Aorta (tissue), 5 donors: ENCODE measurements at places on chromosomes 5 and 9.

- no peak overlapping the region for H3K27ac ChIP-seq
- DNase-seq = no peak
- no peaks in the 10 kb centered on the region for H3K36me3 ChIP-seq
- H3K27me3 ChIP-seq = no peaks in the 10 kb centered on the region
- H3K4me3 ChIP-seq = no peak overlapping the region
- no peaks in the 10 kb centered on the region for H3K4me1 ChIP-seq
Measured at GRCh38 chr9:71975833-71976232, 64.4 kb downstream of the C9orf85 start.

DNA sequence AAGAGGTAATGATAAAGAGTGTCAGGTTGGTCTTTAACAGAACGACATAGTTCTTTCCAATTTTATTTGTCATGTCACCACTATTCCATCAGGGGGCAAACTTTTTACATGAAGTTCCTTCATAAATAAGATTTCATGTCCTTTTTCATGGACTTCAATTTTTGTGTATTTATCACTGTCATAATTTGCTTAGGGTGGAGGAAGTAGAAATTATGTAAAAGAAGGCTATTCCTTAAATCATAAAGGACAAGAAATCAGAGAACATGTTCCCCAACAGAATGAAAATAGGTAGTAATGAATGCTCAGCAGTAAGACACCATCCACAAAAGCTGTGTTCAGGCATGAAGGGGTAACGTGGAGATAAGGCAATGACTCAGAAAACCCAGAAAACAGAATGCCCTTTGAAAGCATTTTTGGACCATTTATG is 72.7 kb downstream of the ZFAND5 start:
- no peak overlapping the region for H3K4me3 ChIP-seq
- DNase-seq = no peak
- H3K4me1 ChIP-seq = no peaks in the 10 kb centered on the region

GRCh38 chr5:151483647-151484046 is 36.2 kb downstream of the SLC36A1 start:
- no peak overlapping the region for H3K4me3 ChIP-seq
- H3K27me3 ChIP-seq = no peaks in the 10 kb centered on the region
- H3K27ac ChIP-seq = no peak overlapping the region
- DNase-seq = no peak
- H3K4me1 ChIP-seq = no peaks in the 10 kb centered on the region

- H3K27ac ChIP-seq = peak overlapping the region; percentile 79
- H3K4me3 ChIP-seq = no peak overlapping the region
Measured at GRCh38 chr9:120917929-120918762, 8.4 kb downstream of the TRAF1 start.

DNA sequence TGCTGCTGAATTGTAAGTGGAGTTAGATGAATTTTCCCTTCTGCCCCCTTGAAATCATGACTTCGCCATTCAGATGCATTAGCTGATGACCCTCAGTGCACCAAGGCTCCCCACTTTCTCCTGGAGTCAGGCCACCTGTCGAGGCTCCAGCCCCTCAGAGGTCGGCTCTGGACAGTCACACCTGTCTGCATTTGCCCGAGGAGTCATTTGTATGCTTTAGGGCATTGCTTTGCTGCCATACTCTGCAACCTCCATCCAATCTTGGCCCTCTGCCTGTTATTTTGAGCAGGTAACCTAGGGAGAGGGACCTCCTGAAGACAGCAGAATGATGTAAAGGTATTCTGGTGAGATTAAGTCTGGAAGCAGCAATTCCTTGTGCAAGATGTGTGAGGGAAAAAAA is 144.8 kb downstream of the MACROH2A1 start:
- no peaks in the 10 kb centered on the region for H3K27me3 ChIP-seq
- no peak overlapping the region for H3K27ac ChIP-seq
- DNase-seq = no peak
- H3K4me1 ChIP-seq = no peaks in the 10 kb centered on the region

- H3K27me3 ChIP-seq = no peaks in the 10 kb centered on the region
- DNase-seq = no peak
- H3K27ac ChIP-seq = no peak overlapping the region
Measured at GRCh38 chr9:98518556-98518955, 190.2 kb downstream of the GABBR2 start.

GRCh38 chr9:1044643-1045042 is 5.5 kb upstream of the DMRT2 start:
- H3K27me3 ChIP-seq = peaks cover 1% of the 10 kb centered on the region
- H3K4me1 ChIP-seq = no peaks in the 10 kb centered on the region
- H3K4me3 ChIP-seq = no peak overlapping the region
- no peaks in the 10 kb centered on the region for H3K36me3 ChIP-seq

DNA sequence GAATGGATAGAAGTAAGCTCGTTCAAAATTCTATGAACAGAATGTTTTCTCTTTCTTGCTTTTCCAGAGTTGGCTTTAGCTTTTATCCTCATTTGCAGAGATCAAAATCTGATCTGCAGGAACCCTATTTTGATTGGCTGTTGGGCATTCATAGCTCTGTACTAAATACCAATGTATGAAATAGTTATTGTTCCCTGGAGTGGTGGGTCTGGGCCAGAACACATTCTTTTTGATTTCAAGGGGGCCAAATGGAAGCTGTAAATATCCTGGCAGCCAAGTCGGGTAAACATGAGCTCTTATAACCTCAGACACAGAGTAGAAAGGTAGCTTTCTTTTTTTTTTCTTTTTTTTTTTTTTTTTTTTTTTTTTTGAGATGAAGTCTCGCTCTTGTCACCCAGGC is 241.5 kb downstream of the PDZD2 start:
- H3K4me3 ChIP-seq = no peak overlapping the region
- H3K27ac ChIP-seq = no peak overlapping the region
- no peak for DNase-seq
- H3K4me1 ChIP-seq = no peaks in the 10 kb centered on the region
- no peaks in the 10 kb centered on the region for H3K36me3 ChIP-seq

DNA sequence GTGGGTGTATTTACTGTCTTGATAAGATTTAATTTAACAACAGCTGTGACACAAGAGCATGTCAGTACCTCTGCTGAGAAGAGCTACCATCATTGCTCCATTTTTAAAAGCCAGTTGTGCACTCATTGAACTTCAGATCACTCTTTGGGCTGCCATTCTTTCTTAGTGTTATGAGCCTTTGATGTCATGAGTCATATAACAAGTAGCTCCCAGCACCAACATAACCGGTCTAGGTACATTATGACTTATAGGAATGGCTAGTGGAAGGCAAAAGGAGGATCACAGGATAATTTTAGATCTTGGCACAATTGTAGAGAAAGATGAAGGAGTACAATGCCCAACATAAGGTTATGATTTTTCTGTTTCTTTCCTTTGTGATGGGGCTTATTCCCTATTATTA is 170.8 kb upstream of the FBN2 start:
- no peak overlapping the region for H3K27ac ChIP-seq
- H3K4me3 ChIP-seq = no peak overlapping the region
- no peaks in the 10 kb centered on the region for H3K36me3 ChIP-seq
- DNase-seq = no peak

GRCh38 chr9:93071464-93071863 is 13.0 kb downstream of the SUSD3 start:
- H3K27me3 ChIP-seq = no peaks in the 10 kb centered on the region
- no peaks in the 10 kb centered on the region for H3K36me3 ChIP-seq
- DNase-seq = no peak
- H3K4me3 ChIP-seq = no peak overlapping the region
- H3K4me1 ChIP-seq = no peaks in the 10 kb centered on the region
- H3K27ac ChIP-seq = no peak overlapping the region

DNA sequence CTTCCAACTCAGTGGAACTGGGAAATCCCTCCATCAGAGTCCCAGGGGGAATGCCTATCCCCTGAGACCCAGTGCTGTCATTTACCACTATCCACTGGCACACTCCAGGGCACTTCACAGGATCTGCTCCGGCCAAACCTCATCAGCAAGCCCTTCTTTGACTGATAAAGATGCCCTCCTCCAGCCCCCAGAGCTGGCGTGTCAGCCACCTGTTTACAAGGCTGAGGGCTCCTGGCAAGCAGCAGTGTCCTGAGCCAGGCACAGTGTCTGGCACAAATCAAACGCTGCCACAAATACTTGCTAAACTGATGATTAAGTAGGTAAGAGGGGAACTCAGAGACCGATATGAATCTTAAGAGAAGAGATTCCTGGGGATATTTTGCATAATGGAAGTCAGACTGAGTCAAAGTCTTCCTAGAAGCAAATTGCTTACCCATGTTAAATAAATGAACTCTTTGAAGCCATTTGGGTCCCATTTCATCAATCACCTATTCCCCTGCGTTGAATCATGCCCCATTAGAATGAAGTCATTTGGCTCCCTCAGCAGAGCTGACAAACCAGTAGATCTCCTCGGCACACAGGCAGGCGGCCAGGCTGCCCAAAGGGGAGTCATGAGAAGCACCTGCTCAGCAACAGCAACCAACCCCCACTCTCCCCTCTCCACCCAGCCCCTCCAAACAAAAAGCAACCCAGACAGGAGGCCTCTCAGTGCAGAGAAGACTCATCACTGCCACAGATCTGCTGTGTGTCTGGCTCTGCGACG is 97.4 kb downstream of the CDK5RAP2 start:
- H3K4me1 ChIP-seq = no peaks in the 10 kb centered on the region
- H3K27ac ChIP-seq = no peak overlapping the region

DNA sequence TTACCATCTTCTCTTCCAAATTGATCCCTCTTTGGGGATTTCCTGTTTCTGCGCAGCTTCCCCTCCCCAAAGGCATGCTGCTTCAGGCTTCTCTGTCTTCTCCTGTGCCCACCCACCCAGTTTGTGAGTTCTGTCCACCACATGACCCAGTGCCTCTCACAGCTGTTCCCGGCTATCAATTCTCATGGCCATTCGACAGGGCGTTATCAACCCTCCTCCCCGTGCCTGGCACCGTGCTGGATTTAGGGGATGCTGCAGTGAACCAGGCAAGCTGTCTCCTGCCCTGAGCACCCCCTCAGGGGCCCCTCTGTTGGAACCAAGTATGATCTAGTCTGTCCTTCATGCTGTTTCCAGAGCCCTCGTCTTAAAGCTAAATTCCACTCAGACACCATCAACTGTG is 38.7 kb downstream of the COL23A1 start:
- H3K27me3 ChIP-seq = no peaks in the 10 kb centered on the region
- no peaks in the 10 kb centered on the region for H3K4me1 ChIP-seq
- no peaks in the 10 kb centered on the region for H3K36me3 ChIP-seq
- no peak overlapping the region for H3K4me3 ChIP-seq
- DNase-seq = peak; percentile 25

DNA sequence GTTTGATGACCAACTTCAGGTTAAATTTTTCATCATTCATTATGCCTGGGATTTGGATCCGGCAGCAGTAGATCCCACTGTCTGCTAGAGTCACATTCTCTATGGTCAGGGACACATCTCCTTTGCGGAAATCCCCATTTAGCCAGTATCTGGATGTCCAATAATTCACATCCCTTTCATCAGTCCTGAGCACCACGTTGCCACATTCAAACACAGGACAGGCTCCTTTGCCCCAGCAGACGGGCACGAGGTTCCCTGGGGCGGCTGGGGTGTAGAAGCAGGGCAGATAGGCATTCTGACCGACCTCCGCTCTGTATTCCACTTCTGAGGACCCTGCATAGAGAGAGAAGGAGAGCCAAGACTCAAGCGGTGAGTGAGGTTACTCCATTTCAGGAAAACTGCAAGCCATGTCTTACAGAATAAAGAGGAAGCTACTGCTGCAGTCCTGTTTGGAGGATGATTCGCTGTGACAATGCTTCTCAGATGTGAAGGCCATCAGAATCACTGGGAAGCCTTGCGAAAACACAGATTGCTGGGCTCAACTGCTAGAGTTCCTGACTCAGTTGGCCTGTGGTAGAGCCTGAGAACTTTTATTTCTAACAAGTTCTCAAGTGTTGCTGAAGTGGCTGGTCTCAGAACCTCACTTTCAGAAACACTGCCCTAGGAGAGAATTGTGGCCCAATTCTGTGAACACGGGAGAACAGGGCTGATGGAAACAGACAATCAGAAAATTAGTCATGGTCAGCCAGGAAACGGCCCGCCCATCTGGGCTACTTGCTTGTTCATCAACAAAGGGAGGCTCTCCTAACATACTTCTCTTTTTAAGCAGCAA is 2.0 kb downstream of the HAVCR2 start:
- no peak overlapping the region for H3K4me3 ChIP-seq
- H3K36me3 ChIP-seq = no peaks in the 10 kb centered on the region
- H3K27me3 ChIP-seq = no peaks in the 10 kb centered on the region

- no peaks in the 10 kb centered on the region for H3K4me1 ChIP-seq
- H3K36me3 ChIP-seq = no peaks in the 10 kb centered on the region
- no peak for DNase-seq
- H3K27ac ChIP-seq = no peak overlapping the region
- H3K4me3 ChIP-seq = no peak overlapping the region
- H3K27me3 ChIP-seq = no peaks in the 10 kb centered on the region
Measured at GRCh38 chr5:56763711-56764466, 51.5 kb upstream of the MAP3K1 start.

DNA sequence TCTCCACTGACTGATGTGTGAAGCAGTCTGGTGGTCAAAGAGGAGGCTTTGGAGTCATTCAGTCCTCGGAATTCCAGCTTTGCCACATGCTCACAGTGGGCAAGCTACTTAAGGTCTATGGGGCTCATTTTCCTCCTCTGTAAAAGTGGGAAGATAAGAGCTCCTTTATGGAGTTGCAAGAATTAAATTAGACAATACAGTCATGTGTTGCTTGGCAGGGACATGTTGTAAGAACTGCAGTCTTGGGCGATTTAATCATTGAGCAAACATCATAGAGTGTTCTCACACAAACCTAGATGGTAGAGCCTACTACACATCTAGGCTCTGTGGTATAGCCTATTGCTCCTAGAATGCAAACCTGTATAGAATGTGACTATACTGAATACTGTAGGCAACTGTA is 253.9 kb downstream of the SH3GL2 start:
- no peak overlapping the region for H3K27ac ChIP-seq
- H3K36me3 ChIP-seq = no peaks in the 10 kb centered on the region
- DNase-seq = no peak
- no peaks in the 10 kb centered on the region for H3K27me3 ChIP-seq
- no peaks in the 10 kb centered on the region for H3K4me1 ChIP-seq

- H3K27me3 ChIP-seq = no peaks in the 10 kb centered on the region
- no peaks in the 10 kb centered on the region for H3K4me1 ChIP-seq
- H3K36me3 ChIP-seq = no peaks in the 10 kb centered on the region
- H3K4me3 ChIP-seq = no peak overlapping the region
- DNase-seq = peak; percentile 59
- no peak overlapping the region for H3K27ac ChIP-seq
Measured at GRCh38 chr5:132661231-132662003, 3.4 kb downstream of the IL13 start.

DNA sequence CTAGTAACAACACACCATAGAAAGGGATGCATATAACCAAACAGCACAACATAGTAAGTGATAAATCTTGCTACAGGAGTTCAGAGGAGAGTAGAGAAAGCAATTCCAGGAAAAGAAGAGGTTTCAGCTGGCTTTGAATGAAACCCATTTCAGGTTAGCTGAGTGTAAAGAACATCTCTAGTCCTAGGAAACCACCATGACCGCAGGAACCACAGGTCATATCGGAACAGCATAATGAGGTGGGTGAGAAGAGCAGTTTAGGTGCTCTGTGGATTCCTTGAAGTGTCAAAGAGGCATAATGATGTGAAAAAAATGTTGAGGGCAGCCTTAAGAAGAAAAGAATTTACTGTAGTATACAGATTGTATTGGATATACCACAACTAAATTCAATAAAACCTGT is 507.5 kb downstream of the MTRR start:
- no peaks in the 10 kb centered on the region for H3K27me3 ChIP-seq
- DNase-seq = no peak
- no peak overlapping the region for H3K27ac ChIP-seq
